Neuronal stem cell (in vitro differentiated cells): ENCODE measurements at places on chromosomes 5 and 9.

GRCh38 chr9:81718244-81718643, 28.9 kb upstream of the TLE1 start:
- no peak for DNase-seq

GRCh38 chr9:12391839-12392509, 301.2 kb upstream of the TYRP1 start:
- no peak for DNase-seq

DNA sequence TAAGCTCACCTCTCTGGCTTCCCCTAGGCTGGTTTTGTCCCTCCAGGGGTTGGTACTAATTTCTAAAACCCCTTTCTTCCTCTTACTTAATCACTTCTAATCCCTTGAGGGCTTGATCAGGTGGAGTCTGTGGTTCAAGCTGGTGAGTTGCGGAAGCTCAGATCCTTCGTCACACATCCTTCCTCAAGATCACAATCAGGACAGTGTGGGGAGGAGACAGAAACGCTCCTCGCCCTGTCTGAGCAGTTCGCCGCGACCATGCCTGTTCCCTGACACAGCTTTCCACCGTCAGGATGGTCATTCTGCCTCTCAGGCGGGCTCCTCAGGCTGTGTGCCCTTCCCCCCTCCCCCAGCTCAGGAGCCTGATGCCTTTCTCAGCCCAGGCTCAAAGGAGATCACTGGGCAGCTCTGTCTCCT, 24.3 kb downstream of the CPLX2 start:
- no peak for DNase-seq

GRCh38 chr5:175683231-175683630, 25.4 kb downstream of the HRH2 start:
- no peak for DNase-seq

DNA sequence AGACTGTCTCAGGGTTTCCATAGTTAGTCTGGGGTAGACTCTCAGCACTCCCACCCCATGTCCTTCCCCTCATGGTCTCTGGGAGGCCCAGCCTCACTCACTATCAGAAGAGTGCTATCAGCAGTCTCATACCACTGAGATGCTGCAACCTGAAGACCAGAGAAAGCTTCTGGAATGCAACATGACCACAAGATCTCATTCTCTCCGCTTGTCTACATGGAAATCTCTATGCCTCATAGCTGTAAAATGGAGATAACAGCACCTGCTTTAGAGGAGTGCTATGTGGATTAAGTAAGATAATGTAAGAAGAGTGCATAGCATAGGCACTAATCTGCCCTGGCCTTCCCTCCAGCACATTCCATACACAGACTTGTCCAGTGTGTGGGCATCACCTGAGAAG, 47.0 kb upstream of the ZNF169 start:
- no peak for DNase-seq

- DNase-seq, result no peak
Observed at GRCh38 chr9:121886759-121887485, 206.2 kb downstream of the TTLL11 start.

GRCh38 chr9:121599872-121600585, 51.4 kb upstream of the DAB2IP start:
- no peak for DNase-seq

GRCh38 chr5:134948911-134949310, 18.8 kb upstream of the CATSPER3 start:
- DNase-seq, result no peak

- DNase-seq, result no peak
Observed at GRCh38 chr5:35320029-35320428, 89.7 kb upstream of the PRLR start.

DNA sequence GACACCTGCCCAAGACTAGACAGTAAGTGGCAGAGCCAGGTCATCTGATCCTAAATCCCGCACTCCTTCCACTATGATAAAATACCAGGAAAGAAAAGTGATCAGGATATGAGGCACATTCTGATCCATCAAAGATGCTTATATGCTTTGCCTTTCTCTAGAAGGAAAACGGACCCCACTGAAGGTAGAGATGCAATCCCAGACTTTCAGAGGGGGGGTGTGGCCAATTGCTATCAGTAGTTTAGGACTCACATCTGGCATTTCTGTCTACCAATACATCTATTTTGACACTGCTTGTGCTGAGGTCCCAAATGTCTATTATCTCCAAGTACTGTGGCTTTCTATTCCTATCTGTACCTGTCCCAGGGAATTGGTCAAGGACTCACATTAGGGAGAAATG, 1.7 kb downstream of the TRIM52 start:
- DNase-seq, result no peak

- no peak for DNase-seq
Observed at GRCh38 chr9:115208501-115208900, 90.5 kb upstream of the TNC start.

GRCh38 chr5:95555553-95555952, 652 bp downstream of the ARSK start:
- peak; percentile 1 for DNase-seq

- no peak for DNase-seq
Observed at GRCh38 chr9:6212722-6213375, 2.8 kb upstream of the IL33 start.

- DNase-seq, result no peak
Observed at GRCh38 chr9:79969393-79970145, 397.8 kb downstream of the TLE4 start.

- DNase-seq, result no peak
Observed at GRCh38 chr5:112958093-112959088, 18.2 kb upstream of the DCP2 start.

GRCh38 chr5:92017776-92018175, 634.7 kb upstream of the ARRDC3 start:
- DNase-seq, result no peak

DNA sequence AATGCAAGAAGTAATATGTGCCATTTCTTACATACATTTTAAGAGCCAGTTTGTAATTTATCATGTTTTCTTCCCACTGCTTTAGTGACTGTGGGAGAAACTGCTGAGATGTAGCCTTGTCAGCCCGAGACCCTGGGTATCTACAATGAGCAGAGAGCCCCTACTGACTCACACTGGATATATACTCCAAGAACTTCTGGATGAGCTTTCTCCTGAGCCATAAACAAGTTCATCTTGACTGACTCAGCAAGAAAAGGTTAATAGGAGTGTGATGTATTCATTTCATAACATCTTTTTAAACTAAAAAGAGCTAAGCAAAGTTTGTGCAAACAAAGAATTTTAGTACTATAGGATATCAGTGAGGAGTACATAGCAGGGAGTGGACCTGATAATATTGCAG, 182.5 kb downstream of the EDIL3 start:
- DNase-seq, result no peak

DNA sequence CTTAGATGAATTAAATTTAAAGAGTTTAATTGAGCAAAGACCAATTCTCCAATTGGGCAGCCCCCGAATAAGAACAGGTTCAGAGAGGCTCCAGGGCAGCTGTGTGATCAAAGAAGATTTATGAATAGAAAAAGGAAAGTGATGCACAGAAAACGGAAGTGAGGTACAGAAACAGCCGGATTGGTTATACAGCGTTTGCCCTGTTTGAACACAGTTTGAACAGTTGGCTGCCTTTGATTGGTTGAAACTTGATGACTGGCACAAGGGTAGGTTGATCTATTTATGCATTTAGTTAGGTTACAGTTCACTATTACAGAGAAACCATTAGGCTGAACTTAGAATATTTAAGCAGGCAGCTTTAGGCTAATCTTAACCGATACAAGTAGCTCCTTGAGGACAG, 29.5 kb downstream of the NIM1K start:
- no peak for DNase-seq

DNA sequence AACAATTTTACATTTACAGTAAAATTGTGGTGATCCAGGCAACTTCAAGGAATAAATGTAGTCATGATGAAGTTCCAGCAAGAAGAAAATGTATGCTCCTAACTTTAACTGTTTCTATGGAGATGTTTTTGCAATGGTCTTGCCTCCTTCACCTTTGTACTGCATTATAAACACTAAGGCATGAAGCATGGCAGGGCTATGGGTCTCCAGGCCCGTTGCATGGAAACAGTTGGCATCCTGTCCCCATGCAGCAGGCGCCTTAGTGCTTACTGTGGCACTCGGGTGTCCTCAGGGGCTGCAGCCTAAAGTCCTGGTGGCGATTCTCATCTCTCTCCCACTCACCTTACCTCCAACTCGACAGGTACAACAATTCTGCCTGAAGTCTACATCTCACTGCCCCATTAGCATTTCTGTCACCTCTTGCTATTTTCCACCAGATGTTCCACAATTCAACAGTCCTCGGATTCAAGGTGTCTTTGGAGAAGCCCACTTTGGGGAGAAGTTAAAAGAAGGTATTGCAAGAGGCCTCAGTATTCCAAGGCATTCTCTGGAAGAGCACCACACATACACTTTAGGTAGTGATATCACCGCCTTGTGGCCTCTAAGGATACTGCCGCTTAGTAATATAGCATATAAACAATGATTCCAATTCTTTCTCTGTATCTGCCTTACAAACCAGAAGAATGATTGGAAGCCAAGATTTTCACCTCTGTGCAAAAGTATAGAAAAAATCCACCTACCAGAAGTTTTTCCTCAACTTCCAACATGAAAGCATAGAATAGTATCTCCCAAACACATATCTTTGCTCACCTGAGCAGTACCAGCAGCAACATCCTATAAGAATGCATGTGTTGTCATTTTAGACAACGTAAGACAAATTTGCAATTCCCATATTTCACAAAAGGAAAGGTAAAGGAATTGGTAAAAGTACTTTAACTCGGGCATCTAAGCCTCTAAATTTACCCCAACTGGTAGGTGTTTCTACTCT, 5.1 kb downstream of the LIFR start:
- DNase-seq, result no peak

DNA sequence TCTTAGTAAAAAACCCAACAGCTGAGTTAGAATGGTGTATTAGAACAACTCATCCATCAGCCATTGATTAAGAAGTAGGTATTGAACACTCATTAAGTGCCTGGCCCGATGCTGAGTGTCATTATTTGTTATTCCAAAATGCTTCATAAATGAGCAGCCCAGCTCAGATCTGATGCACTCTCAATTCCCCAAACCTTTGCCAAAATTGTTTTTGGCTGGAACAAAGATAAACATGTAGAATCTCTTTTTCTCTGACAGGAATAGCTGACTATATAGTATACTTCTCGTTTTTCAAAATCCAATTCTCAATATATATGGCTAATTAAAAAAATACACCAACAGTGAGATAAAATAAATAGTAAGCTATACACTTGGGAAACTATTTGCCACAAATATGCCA, 20.0 kb upstream of the ANKRD55 start:
- DNase-seq, result no peak

GRCh38 chr9:20786807-20787206, 102.7 kb downstream of the FOCAD start:
- DNase-seq, result no peak
